H9 (cell line): ENCODE measurements at places on chromosomes 6 and 20.
A peak's percentile ranks its signal among the peaks of the same experiment; 100 is the strongest.

GRCh38 chr6:51282026-51282425 lies 463.4 kb downstream of the TFAP2B start:
- no peak for DNase-seq

GRCh38 chr6:56430629-56431600 lies 183.5 kb upstream of the COL21A1 start:
- no peak for DNase-seq

GRCh38 chr6:89954721-89955148 lies 60.5 kb downstream of the GJA10 start:
- no peak for DNase-seq

DNA sequence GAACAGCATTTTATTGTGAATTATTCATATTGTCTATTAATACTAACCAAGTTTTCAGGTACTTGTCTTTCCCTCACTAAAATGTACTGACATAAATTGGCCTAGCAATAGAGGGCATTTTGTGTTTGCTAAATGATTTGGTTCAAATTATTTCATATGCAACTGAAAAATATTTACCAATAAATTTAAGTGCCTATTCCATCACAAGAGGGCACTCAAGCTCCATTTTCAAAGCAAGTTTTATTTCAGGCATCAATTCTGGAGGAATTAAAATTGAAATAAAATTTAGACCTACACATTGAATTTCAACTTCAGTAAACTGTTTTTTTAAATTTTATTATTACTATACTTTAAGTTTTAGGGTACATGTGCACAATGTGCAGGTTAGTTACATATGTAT lies 114.3 kb upstream of the SYNCRIP start:
- no peak for DNase-seq

DNA sequence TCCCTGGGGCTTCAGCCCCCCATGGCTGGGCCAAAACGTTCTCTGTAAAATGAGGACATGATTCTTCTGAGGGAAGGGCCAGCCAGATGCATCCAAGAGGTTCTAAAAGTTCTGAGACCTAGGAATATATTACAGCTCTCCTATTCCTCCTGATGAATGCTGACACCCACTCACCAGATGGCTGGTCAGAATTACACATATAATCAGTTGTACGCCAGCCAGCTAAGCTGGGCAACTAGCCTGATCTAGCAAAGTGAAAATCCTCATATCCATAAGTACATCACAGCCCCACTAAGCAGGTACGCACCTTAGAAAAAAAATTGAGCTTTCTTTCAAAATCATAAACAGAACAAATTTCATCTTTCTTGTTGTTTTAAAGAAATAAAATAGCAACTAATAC lies 34.8 kb downstream of the C6orf118 start:
- DNase-seq = no peak

DNA sequence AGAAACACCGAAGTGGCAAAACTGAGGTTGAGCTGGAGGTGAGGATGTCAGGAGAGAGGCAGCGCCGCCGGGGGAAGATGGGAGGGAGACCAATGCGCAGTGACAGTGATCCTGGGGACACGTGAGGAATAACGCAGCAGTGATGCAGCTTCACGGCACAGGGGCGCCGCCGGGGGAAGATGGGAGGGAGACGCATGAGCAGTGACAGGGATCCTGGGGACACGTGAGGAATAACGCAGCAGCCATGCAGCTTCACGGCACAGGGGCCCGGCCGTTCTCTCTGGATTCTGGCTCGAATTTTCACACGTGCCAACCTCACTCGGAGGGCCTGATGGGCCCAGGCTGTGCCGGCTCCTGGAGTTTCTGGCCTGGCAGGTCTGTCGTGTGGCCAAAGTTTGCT lies 94.7 kb downstream of the SMOC2 start:
- no peak for DNase-seq

GRCh38 chr20:46128310-46129151 lies 10.4 kb downstream of the CD40 start:
- peak; percentile 59 for DNase-seq

- DNase-seq = no peak
These were observed 423.8 kb upstream of the ADGRB3 start for GRCh38 chr6:68211242-68211795.
